ENCODE measurements at places on chromosomes 11 and 22.

- no peak for DNase-seq
Observed at GRCh38 chr11:6583584-6583983, 19.8 kb downstream of the RRP8 start.

- no peak for DNase-seq
Observed at GRCh38 chr22:48347311-48347710, 1480.4 kb downstream of the BRD1 start.

GRCh38 chr11:86916330-86916729 is 38.9 kb downstream of the FZD4 start:
- DNase-seq, result no peak

GRCh38 chr22:48249713-48250268 is 1487.3 kb downstream of the TBC1D22A start:
- DNase-seq, result no peak

GRCh38 chr11:132551016-132551415 is 981.3 kb downstream of the OPCML start:
- DNase-seq, result no peak

GRCh38 chr22:47619631-47620030 is 857.2 kb downstream of the TBC1D22A start:
- DNase-seq, result no peak

DNA sequence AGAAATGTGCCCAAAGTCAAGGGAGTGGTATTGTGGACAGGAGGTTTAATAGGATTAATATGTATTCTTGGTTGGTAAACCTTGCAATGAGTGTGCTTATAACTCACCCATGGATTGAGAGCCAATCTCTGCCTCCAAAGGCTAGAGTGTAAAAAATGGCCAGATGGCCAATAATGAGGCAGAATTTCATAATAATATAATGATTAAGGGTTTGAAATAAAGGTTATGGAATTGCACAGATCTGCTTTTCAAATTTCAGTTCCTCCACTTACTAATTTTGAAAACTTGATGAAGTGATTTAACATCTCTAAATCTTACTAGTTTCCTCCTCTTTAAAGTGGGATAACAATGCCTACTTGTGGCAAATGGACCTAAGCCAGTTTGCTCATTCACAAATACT is 94.8 kb downstream of the BDNF start:
- no peak for DNase-seq

- no peak for DNase-seq
Observed at GRCh38 chr11:122365610-122366360, 249.8 kb upstream of the BLID start.

GRCh38 chr11:108734283-108734682 is 69.4 kb downstream of the DDX10 start:
- no peak for DNase-seq

GRCh38 chr11:88489030-88489429 is 151.5 kb upstream of the CTSC start:
- no peak for DNase-seq

DNA sequence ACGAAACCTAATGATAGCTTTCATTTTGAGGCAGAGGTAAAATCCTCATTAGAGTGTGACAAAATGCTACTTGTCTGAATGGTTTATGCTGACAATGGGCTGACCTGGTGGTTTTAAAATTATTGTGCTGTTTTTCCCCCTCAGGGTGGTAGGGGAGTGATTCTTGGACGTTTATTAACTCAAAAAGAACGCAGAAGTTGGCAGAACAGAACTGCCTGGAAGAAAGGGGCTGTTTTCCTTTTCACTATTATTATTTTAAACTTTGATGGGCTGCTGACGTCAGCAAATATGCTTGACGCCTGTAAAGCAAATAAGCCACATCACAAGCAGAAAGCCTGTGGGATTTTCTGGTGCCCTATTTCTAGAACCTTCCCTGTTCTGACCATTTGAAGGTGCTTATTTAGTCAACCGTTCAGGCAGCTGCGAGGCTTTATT is 4.0 kb downstream of the RASSF10 start:
- no peak for DNase-seq

DNA sequence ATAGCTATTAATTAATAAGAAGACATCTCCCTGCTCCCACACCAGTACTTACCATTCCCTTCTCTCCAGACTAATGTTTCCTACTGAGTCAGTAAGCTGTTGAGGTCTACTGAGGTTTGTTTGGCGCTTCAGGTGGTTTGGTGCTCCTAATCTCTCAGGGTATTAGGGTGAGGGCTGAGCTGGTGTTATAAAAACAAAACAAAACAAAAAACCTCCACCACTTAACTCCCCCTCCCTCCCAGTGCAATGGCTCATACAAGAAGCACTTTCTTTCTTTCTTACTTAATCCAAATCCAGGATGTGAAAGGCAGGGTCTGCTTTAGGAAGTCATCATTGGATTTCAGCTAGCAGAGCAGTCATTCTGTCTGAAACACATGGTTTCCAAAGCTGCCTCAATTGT is 15.3 kb downstream of the CSTPP1 start:
- DNase-seq, result no peak

DNA sequence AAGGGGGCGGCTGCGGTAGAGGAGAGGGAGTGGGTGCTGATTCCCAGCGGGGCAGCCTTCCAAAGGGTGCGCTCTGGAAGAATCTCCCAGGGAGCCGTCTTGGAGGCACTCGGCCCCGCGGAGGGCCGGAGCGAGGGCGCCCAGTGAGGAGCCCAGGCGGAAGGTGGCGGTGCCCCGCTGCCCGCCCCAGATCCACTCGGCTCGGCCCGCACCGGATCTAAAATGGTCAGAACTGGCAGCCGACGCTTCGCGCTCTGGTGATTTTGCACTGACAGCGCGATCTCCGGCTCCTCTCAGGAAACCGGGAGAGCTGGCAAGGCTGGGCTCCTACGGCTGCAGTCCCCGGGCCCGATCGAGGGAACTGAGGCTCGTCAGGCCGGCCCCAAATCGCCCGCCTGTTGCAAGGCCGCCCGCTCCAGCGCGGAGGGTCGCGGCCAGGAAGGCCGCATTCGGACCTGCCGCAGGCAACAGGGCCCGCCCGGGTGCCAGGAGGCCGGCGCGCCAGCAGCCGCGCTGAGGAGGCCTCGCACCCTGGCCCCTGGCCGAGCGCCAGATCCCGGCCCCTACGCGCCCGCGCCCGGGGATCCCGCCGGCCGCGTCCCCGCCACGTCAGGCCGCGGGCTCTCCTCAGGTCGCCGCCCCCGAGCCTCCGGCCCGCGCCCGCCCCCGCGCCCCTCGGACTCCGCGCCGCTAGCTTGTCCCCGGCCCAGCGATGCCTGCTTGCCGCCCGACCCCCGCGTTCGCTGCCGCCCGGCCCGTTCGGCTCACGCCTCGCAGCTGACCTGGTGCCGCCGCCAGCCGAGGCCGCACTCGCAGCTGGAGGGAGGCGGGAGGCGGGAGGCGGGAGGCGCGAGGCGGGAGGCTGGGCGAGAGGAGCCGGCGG is at the start of gene KLHL22:
KLHL22 (minus strand) TSS at position 818 of the 883 bp plus-strand sequence. CDS start 6,584 bp downstream, outside the sequence.
- peak; percentile 63 for DNase-seq

GRCh38 chr22:49975543-49976389 is 15.2 kb downstream of the PIM3 start:
- no peak for DNase-seq

DNA sequence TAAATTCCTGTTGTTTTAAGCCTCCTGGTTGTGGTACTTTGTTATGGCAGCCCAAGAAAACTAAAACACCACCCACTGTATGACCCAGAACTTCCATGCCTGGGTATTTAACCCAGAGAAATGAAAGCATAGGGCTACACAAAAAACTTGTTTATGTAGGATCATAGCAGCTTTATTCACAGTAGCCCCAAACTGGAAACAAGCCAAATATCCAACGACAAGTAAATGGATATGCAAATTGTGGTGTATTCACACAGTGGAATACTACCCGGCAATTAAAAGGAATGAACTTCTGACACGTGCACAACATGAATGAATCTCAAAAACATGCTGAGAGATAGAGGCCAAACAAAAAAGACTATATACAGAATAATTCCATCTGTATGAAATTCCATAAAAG is 62.2 kb upstream of the NAV2 start:
- peak; percentile 49 for DNase-seq

DNA sequence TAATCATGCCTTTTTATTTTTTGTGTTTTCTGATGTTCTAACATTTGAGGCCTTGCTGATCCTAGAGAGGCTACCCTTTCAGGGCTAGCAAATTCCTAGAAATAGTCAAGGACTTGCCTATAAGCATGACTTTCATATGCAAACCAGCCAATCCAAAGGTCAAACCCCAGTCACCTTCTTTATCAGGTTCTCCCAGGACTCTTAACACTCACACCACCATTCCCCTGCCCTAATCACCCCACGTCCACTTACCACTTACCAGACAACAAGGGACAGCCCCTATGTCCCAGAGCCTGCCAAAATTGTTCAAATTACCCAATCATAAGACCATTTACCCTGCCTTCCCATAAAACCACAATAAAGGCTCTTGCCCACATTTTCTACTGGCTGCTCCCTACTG is 1339.8 kb downstream of the LRRC4C start:
- DNase-seq, result no peak

GRCh38 chr22:49426618-49427266 is 400.9 kb downstream of the BRD1 start:
- DNase-seq, result no peak

GRCh38 chr11:20278727-20279126 is 84.8 kb upstream of the HTATIP2 start:
- no peak for DNase-seq

GRCh38 chr22:49357661-49358440 is 469.8 kb downstream of the BRD1 start:
- DNase-seq, result no peak

GRCh38 chr11:122659676-122660554 is 4.4 kb downstream of the UBASH3B start:
- DNase-seq, result no peak

DNA sequence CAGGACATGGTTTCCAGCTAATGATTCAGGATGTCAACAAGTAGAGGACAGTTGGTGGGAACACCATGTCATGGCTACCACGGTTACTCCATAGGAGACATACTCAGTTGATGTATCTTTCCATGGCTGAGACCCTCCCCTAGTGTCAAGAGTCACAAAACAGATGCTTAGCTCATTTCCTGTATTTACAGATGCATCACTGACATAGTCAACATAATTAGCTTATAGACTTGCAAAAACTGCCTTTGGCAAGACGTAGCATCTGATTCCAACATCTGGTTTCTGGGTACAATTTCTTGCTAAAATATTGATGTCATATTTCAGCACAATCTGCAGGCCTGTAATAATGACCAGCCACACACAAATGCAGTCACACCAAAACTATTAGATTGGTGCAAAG is 550.3 kb downstream of the FAM181B start:
- DNase-seq, result no peak

DNA sequence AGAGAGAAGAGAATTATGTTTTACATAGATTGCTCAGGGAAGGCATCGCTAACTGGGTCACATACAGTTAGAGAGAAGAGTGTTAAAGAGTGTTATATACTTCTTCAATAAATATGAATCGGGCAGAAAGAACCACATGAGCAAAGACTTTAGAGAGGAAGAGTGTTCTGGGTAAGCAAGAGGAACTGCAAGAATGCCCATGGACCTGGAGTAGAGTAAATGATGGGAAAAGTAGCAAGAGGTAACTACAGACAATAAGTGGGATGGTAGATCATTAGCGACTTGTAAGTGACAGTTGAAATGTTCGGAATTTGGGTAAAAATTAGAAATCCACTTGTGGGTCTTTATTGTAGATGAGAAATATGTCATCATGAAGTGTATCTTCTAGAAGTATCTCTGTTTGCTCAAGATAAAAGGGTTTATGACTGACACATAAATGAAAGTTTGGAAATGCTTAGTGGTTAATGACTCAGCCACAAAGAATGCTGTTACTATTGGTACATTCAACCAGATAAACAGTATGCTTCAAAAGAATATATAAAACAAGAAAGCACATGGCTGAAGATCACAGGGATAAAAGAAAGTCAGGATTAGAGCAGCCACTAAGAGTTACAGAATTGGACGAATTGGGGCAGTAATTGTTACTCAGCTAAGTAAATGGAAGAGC is 229.3 kb downstream of the CASP12 start:
- no peak for DNase-seq

GRCh38 chr11:44755556-44756523 is 29.1 kb downstream of the TSPAN18 start:
- DNase-seq, result no peak

GRCh38 chr22:49044091-49044490 is 783.6 kb downstream of the BRD1 start:
- no peak for DNase-seq

GRCh38 chr11:113736323-113736722 is 30.2 kb upstream of the TMPRSS5 start:
- DNase-seq, result no peak

DNA sequence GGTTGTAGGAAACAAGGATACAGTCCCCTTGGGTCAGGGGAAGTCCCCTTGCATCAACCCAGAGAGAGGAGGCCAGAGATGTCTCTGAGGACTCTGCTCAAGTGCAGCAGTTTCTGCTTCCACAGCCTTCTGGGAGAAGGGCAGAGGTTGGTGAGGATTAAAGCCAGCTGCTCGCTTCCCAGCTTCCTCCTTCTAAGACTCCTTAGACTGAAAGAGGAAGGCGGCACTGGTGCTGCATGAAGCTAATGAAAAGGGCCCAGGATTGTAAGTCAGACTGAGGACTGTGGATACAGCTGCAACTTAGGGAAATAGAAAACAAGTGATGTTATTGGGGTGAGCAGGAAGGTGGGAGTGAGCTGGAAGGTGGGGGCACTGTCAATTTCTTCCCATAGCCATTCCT is at the start of gene OR52K1:
OR52K1 (plus strand) TSS at position 202 of the 400 bp plus-strand sequence. CDS start 6,255 bp downstream, outside the sequence.
- no peak for DNase-seq

- DNase-seq, result no peak
Observed at GRCh38 chr11:12826441-12826840, 152.2 kb downstream of the TEAD1 start.

DNA sequence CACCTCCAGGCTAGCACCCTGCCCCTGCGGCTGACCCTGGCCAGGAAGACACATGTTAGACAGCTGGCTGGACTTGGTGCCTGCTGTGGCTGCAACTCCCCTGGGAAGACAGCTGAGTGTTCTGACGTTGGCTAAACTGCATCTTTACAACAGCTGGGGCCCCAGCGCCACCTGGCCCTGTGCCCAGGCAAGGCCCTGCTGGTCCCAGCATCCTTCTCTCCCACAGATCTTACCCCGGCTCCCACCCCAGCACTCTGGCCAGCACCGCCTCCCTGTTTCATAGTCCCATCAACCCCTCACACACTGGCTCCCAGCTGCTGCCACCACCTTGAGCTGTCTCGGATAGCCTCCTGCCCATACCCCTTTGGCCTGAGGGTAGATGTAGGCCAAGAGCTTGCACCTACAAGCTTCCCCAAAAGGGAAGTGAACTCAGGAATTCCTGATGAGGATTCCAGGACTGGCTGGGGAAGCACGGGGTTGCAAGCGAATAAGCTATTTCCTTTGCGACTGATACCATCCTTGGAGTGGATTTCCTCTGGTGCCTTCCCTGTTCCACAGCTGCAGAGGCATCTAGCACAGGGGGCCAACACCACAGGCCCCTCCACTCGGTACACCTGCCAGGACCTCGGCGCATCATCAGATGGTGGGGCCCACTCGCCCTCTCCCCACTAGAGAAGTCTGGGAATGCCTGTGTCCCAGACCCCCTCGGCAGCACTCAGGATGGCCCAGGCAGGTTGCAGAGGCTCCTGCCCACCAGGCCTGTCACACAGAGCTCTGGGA is 28.5 kb downstream of the RSPH14 start:
- DNase-seq, result peak; percentile 48
